Stimulated activated naive CD4-positive, alpha-beta T cell (primary cell): ENCODE measurements at places on chromosomes 2 and 18.

DNA sequence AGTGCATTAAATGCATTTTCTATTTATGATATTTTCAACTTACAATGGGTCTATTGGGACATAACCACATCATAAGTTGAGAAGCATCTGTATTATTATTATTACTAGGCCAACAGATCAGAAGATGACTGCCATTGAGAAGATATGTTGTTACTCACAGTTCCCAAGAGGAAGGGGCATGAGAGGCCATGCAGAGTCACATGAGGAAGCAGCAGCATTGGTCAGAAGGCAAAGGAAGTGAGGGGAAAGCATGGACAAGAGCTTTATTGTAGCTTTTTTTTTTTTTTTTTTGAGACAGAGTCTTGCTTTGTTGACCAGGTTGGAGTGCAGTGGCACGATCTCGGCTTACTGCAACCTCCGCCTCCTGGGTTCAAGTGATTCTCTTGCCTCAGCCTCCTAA lies 66.2 kb upstream of the LCLAT1 start:
- DNase-seq, result no peak

DNA sequence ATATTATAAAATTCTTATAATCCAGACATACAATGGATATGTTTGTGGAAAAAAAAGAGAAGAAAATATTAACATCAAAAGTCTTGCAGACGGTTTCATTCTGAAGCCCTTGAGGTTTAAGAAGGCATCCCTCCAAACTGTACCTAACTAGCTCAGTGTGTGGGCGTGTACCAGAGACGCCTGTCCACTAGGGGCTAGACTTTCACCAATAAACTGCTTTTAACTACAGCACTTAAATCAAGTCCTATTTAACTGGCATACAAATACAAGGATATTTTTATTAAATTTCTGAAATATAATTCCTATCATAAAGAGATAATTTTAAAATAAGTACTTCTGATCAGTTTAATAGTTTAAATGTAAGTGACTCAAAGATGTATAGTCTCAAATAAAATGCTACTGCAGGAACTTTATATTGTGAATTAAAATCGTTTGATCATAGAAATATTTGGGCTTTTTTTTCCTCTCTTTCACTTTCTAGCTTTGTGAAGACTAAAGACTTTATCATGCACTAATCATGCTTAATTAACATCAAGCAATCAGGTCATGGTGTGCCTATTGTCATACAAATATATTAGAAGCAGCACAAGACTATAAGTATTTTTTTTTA lies 437.7 kb downstream of the SATB2 start:
- DNase-seq, result no peak

DNA sequence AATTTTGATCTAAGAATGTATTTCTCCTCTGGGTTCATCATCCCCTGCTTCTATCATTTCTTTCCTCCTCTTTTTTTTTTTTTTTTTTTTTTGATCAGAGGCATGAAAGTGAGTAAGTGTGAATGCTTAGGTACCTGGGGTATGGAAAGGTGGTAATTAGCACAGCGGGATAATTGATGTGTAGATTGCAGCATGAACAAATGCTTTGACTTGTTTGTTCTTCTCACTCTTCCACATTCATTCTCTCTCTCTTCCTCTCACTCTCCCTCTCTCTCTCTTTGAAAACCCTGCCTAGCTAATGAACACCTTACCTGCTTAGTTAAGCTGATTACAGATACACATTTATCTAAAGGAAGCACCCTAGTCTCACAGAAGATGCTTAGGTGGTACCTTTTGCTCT lies 74.7 kb downstream of the ZEB2 start:
- no peak for DNase-seq

DNA sequence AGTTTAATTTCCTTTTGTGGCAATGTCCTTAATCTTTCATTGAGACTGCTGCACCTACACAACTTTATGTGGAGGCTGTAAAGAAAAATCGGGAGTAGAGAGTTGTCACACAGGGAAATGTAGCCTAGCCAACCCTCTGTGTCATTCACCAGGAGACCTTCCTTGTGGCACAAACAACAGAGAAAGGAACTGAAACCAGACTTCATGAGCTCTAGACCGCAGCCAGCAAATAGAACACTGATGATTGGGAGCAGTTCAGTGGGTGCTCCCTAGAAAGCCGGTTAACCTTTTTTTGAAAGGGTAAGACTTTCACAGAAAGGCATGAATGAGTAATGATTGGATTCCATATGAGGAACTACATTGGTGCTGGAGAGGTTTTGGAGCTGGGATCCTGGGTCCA lies 1752.4 kb upstream of the CELF4 start:
- DNase-seq, result no peak

DNA sequence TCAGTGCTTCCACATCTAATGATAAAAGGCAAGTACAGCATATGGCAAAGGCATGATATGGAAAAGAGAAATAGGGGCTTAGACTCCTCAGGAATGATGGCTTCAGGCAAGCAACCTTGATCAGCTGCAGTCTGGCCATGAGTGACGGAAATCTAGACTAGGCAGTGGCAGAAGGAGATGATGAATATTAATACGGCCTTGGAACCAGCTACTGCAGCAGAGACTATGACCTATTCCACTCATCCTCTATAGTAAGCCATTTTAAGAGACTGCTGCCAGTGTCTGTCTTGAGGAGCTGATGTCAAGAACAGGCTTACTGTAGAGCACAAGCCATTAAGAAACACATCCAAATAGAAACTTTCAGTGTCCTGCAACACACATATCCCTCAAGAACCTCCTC lies 23.7 kb downstream of the ASXL2 start:
- no peak for DNase-seq

- DNase-seq, result no peak
Measured at GRCh38 chr18:68394705-68395104, 320.2 kb downstream of the TMX3 start.

DNA sequence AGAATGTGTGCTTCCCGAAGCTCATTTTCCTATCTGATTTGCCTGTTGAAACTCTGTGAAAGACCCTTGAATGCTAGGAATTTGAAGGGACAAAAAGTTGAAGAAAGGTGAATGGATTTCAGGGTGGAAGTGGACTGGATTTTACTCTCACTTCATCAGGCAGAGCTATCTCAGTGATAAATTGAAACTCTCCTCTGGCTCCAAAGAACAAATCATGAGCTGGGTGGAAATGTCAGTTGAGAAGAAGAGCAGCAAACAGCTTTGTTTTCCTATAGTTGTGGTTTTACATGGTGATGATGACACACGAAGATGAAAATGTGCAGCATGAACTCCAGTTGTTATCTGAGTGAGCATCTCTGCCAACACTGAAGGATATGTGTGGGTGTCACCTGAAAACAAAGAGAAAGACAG lies 34.4 kb downstream of the CD28 start:
- peak; percentile 40 for DNase-seq

GRCh38 chr2:109272461-109272860 lies 143.5 kb downstream of the SH3RF3 start:
- DNase-seq, result no peak

- DNase-seq, result no peak
Measured at GRCh38 chr2:33145459-33145858, 198.7 kb downstream of the LTBP1 start.

GRCh38 chr2:226575928-226576327 lies 223.7 kb downstream of the IRS1 start:
- no peak for DNase-seq

- DNase-seq, result no peak
Measured at GRCh38 chr2:26533661-26534060, 55.7 kb upstream of the OTOF start.

GRCh38 chr2:16485251-16485650 lies 180.4 kb downstream of the CYRIA start:
- no peak for DNase-seq

GRCh38 chr18:6576718-6577375 lies 152.7 kb upstream of the ARHGAP28 start:
- DNase-seq, result no peak

DNA sequence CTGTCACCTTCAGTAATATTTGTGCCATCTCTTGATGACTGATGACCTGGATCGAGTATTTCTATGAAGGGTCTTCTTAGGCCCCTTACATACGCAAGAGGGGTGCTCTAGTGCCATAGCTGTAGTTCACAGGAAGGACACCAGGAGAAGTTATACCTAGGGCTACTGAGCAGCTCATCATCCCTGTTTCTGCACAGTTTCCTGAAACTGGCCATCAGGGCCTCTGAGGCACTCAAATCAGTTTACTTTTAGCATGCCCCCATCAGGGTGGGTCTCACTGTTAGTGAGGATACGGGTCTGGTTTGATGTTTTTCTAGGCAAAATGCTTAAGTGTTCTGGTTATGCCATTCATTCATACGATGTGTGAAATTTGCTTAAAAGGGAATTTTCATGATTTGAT lies 20.0 kb upstream of the FBLN7 start:
- no peak for DNase-seq

- no peak for DNase-seq
Measured at GRCh38 chr2:206558492-206558891, 83.8 kb upstream of the FAM237A start.

- DNase-seq, result no peak
Measured at GRCh38 chr2:73704285-73704684, 32.9 kb downstream of the TPRKB start.

DNA sequence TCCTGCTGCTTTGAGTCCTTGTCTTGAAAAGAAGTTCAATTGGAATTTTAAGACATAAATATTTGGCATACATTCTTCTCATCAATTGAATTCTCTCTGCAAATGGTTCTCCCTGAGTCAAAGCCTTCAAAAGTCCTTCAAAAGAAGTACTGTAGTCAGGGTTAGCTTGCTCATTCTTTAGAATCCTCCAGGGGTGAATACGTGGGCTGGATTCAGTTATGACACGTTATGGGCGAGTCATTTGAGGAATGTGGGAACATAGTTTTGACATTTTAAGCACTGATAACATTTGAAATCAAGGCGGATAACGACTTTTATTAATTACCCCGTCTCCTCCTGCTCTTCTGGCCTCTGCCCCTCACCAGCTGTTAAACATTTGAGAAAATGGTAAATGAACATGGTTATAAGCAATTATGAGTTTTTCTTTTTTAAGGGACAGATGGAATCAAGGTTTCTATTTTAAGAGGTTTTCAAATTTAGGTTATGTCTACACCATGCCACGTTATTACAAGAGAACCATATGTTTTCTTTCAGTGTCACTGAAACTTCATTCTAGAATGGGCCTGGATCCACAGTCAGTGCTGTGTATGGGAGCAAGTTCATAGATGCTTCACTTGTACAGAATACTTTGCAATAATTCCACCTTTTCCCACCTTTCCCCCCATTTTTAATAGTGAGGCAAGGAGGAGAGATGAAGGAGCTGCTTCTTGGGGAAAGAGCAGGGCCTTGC lies 273.1 kb downstream of the TSN start:
- no peak for DNase-seq

DNA sequence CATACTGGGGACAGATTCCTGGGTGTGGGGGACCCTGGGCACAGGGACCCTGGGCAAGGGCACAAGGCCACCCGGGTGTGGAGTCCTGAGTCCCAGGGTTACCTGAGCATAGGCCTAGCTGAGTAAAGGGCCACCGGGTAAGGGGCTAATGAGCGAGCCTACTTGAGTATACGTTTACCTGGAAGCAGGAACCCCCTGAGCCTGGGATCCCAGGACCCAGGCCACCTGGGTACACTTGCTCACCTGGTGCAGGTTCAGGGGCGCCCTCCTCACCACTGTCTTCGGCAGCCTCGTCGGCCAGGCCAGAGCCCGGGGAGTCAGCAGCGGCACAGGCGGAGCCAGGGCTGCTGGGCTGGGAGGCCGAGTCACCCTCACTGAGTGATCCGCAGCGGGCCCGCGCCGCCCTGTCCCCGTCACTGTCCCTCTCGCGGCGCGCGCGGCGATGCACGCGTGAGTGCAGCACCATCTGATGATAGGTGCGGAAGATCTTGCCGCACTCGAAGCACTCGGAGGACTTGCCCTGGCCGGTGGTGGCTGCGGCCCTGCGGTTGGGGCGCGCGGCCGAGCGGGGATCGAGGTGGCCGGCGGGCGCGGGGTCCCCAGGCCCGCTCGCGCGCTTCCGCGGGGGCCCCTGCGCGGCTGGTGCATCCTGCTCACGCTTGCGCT lies 53.9 kb downstream of the ZNF516 start:
- DNase-seq, result no peak

GRCh38 chr2:13611939-13612338 lies 895.2 kb downstream of the TRIB2 start:
- no peak for DNase-seq

- no peak for DNase-seq
Measured at GRCh38 chr18:70181015-70181414, 24.5 kb downstream of the RTTN start.

GRCh38 chr2:88606371-88607030 lies 20.8 kb downstream of the EIF2AK3 start:
- DNase-seq, result no peak

DNA sequence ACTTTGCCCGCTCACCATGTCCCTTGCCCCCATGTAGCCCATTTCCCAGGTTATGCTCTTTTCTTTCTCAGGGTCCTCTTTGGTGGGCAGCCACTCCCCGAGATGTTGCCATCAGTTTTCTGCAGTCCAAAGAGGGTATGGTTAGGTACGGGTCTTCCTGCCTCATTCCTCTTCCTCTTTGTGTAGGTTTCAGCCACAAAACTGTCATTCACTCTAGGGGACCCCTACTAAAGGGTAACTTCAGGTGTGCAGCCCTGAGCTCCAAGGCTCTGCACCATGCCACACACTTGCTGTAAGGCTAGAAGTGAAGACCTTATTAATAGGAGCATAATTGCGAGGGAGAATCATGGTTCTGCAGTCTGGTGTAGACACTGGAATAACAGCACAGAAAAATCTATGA lies 99.8 kb upstream of the ZNF397 start:
- no peak for DNase-seq

DNA sequence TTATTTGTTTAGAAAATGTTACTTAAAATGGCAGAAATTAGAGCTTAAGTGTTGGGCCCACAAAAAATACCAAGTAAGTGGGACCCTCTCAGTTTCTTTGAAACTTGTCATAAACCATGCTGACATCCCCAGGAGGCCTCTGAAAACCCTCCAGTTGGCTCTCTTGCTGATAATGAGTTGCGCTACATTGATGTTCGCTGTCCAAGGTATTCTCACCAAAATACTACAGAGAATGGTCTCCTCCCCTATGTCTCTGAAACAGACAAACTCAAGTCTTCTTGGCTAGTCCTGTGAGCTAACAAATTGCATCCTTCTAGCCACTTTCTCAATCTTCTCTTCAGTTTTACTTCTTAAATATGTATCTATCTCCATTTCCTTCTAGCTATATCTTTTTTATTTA lies 669.4 kb downstream of the IRS1 start:
- no peak for DNase-seq

DNA sequence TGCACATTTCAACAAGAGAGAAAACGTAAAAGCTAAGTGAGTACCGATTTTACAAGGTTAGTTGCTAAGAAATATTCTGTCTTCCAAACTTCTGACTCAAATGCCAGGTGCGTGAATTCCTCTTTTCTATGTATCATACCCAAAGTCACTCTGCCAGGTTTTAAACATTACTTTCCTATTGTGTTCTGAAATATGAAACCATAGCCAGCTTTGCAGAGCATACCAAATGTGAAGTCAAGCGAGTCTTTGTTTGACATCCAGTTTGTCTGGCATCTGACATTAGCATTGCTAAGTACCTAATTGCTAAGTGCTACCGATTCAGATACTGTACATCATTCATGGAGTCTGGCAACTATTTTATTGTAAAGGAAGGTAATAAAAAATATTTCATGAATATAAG lies 321.9 kb upstream of the GALNT5 start:
- no peak for DNase-seq

- no peak for DNase-seq
Measured at GRCh38 chr2:14535156-14535555, 97.4 kb upstream of the LRATD1 start.

GRCh38 chr2:192416060-192416459 lies 221.3 kb upstream of the TMEFF2 start:
- DNase-seq, result no peak

GRCh38 chr2:236307641-236308040 lies 43.4 kb upstream of the ASB18 start:
- DNase-seq, result no peak
